Cortex of kidney (tissue), 1 donor: ENCODE measurements at places on chromosomes 5 and 9.

DNA sequence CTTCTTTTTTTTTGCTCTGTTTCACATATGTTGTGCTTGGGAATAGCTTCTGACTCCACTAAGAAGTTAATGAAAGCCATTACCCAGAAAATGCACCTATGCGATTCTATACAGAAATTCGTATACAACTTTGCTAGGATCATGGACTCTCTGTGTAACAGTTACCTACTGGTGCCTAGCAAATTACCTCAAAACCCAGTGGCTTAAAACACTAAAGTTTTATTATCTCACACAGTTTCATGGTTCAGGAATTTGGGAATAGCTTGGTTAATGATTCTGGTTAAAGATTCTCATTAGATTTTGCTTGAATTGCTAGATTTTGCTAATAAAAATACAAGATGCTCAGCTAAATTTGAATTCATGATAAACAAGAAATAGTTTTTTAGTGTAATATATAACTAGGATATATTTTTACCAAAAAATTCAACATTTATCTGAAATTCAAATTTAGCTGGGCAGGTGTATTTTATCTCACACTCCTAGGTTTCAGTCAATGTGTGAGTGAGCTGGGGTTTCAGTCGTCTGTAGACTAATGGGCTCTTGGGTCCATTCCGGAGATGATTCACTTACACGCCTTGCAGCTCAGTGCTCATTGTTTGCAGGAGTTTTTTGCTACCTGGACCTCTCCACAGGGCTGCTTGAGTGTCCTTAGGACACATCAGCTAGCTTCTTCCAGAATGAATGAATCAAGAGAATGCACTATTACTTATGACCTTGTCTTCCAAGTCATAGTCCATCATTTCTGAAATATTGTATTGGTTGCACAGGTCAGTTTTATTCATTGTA, 75.1 kb downstream of the MROH2B start:
- no peak for DNase-seq

GRCh38 chr5:151581812-151582583, 9.1 kb downstream of the FAT2 start:
- no peak for DNase-seq

GRCh38 chr9:127076860-127077643, 45.4 kb downstream of the ANGPTL2 start:
- no peak for DNase-seq

GRCh38 chr9:107039542-107039941, 176.6 kb downstream of the ZNF462 start:
- no peak for DNase-seq

DNA sequence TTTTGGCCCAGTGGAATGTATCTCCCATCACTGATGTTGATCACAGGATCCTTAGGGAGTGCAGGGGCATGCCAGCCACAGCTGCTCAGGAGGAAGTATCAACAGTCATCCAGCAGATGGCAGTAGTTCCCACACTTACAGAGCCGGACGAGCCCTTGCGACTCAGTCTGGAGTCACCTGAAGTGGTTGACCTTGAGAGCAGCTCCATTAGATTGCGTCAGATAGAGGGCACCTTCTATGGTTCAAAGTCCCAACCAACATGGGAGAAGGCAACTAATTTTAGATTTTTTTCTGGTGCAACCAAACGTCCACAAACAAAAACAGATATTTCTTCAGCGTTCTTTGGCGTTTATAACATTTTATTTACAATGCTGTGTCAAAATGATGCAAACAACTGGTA, 124.5 kb downstream of the EGFLAM start:
- DNase-seq: no peak

GRCh38 chr9:92151691-92152393, 36.6 kb upstream of the SPTLC1 start:
- no peak for DNase-seq

DNA sequence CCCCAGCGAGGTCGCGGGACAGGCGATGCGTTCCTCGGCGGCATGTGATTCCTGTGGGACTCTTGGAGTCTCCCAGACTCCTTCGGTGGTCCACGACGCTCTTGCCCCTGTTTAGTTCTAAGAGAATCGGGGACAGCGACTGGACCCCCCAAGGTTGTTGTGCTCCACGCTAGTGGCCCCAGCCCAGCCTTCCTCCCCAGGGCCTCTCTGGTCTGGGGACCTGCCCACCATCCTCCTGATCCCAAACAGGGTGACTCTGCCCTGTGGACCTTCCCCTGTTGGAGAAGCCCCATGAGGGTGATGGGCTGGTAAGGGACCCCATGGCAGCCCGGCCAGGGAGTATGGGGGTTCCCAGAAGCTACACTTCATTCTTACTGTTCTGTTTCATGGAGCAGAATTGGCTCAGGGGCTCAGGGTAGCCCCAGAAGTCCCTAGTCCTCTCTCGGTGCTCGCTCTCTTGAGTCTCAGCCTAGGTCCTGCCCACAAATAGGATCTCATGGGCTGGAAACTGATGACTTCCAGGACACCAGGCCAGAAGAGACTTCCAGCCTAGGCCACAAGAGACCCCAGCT, 880 bp downstream of the CARD19 start:
- DNase-seq: no peak

- no peak for DNase-seq
Measured at GRCh38 chr5:113450462-113450861, 15.7 kb upstream of the TSSK1B start.

DNA sequence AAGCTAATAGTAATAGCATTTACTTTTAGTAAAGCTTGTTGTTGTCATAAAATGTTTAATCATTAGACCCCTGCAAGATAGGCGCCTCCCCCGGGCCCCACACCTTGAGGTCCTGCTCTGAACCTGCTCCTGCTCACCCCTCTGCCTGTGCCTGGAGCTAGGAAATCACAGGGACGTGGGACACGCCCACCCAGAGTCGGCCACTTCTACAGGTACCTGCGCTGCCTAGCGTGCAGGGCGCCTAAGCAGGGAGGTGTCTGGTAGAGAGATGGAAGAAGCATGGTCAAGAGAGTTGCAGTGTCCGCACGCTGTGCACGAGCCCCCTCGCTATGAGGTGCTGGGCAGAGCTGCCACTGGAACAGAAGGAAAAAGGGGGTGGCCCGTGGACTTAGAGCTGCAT, 52.6 kb downstream of the HINT1 start:
- DNase-seq: no peak
